ENCODE measurements at places on chromosomes 3 and 15.

DNA sequence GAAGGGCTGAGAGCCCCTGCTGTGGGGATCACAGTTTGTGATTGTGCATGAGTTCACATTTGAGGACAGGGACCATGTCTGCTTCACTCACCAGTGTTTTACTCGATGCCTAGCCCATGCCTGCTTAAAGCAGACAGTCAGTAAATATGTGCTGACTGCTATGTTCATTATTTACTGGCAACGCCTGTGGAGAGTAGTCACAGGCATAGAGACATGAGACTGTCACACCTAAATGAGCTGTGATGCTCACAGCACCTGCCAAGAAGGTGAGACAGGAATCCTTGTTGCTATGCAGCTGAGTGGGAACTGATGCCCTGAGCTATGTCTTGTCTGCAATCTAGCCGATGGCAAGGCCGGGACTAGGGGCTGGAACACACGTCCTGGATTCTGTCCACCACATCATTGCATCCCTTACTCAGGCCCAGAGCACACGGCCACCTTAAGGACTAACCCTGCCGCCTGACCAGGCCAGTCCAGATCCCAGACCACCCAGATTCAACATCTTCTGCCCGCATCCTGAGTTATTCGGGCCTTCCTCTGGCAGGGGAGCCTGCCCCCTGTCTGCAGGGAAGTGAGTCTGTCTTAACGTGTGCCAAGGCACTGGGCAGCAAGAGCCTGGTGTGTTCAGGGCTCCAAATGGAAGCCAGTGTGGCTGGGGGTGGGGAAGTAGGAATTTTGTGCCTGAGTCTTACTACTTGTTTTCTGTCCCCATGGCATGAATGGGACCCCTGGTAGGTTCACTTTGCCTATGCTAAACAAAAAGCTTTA, 44.8 kb downstream of the FGD5 start:
- no peak for DNase-seq

- no peak for DNase-seq
Measured at GRCh38 chr15:85620690-85621049, 174.1 kb downstream of the KLHL25 start.

GRCh38 chr3:30766522-30766921, 127.9 kb downstream of the GADL1 start:
- no peak for DNase-seq

GRCh38 chr15:68957696-68958095, 27.4 kb downstream of the SPESP1 start:
- DNase-seq = no peak

DNA sequence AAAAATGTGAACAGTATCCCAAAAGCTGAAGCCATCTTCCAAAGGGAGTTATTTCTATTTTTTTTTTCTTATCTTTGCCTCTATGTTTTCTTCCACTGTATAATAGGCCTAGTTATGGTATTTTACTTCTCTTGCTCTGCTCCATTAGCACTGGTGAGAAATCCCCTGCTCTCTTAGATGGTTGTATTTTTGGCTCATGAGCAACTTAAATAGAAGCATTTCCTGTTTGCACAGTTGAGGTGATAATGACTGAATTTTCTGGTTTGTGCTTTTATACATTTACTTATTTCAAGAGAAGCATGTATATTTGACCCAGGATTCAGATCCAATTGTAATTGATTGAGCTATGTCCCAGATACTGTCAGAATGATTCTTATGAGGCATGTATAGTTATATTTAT, 61.6 kb upstream of the CD200R1L start:
- DNase-seq = no peak

DNA sequence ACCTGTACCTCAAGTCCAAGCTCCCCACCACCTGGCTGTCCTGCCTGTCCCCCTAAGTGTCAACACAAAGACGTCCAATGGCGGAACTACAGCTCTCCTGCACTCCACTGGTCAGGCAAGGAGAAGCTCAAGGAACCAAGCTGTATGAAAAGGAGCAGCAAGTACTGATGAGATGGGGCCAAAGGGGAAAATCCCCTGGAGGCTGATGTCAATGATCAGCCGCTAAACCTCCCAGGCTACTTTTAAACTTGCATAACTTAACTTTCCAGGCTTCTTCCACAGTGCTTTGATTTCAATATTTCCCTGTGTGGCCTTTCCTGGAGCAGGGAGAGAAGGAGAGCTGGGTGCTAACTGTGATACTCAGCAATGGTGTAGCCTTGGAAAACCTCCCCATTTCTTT, 35.0 kb downstream of the TM4SF4 start:
- no peak for DNase-seq

All from stimulated activated CD8-positive, alpha-beta memory T cell treated with anti-CD3 and anti-CD28 coated beads, Interleukin-4, amount 100 ng/mL, for 48 hours (primary cell).